ENCODE measurements at places on chromosomes 6 and 20. TPM values are rescaled to one million over a fixed set of nuclear protein-coding genes. Genes with fewer than 3 reads are reported as not detected.

- no peak overlapping the region for H3K27ac ChIP-seq
- peaks cover 2% of the 10 kb centered on the region for H3K4me1 ChIP-seq
- no peaks in the 10 kb centered on the region for H3K27me3 ChIP-seq
- DNase-seq = no peak
Observed at GRCh38 chr6:1560281-1561058, 49.2 kb upstream of the FOXC1 start.

DNA sequence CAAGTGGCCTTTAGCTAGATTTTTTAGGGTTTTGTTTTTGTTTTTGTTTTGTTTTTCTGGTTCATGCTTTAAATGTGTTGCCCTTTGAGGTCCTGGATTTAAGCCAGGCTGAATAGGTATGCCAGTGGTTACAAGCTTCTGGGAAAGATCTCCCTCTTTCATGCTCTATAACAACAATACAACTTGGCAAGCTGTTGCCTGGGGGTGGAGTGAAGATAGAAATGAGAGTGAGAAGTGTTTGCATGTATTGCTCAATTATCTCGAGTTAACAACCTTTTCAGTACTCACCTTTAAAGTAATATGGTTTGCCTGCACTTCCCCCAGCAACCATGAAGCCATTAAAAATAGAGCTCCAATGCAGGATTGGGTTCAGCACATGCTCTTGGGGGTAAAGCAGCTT, 19.2 kb upstream of the HAO1 start:
- H3K27me3 ChIP-seq = no peaks in the 10 kb centered on the region
- no peak overlapping the region for H3K4me3 ChIP-seq
- DNase-seq = no peak
- no peak overlapping the region for H3K27ac ChIP-seq
- no peaks in the 10 kb centered on the region for H3K4me1 ChIP-seq
- no peaks in the 10 kb centered on the region for H3K36me3 ChIP-seq

- H3K27me3 ChIP-seq = no peaks in the 10 kb centered on the region
- H3K36me3 ChIP-seq = peaks cover 5% of the 10 kb centered on the region
- H3K4me1 ChIP-seq = peaks cover 20% of the 10 kb centered on the region
- no peak for DNase-seq
Observed at GRCh38 chr6:36924131-36924530, 30.4 kb upstream of the PI16 start.

GRCh38 chr6:143506199-143506598, 5.3 kb downstream of the FUCA2 start:
- H3K27me3 ChIP-seq = no peaks in the 10 kb centered on the region
- no peak overlapping the region for H3K27ac ChIP-seq
- peaks cover 21% of the 10 kb centered on the region for H3K4me1 ChIP-seq
- no peak for DNase-seq

GRCh38 chr6:105836889-105837288, 249.2 kb upstream of the PRDM1 start:
- no peak for DNase-seq
- no peaks in the 10 kb centered on the region for H3K4me1 ChIP-seq
- H3K27ac ChIP-seq = no peak overlapping the region
- no peaks in the 10 kb centered on the region for H3K36me3 ChIP-seq
- no peak overlapping the region for H3K4me3 ChIP-seq

- no peaks in the 10 kb centered on the region for H3K4me1 ChIP-seq
- no peak overlapping the region for H3K27ac ChIP-seq
- no peak for DNase-seq
- no peak overlapping the region for H3K4me3 ChIP-seq
- no peaks in the 10 kb centered on the region for H3K27me3 ChIP-seq
- no peaks in the 10 kb centered on the region for H3K36me3 ChIP-seq
Observed at GRCh38 chr20:61295249-61295648, 43.2 kb downstream of the CDH4 start.

DNA sequence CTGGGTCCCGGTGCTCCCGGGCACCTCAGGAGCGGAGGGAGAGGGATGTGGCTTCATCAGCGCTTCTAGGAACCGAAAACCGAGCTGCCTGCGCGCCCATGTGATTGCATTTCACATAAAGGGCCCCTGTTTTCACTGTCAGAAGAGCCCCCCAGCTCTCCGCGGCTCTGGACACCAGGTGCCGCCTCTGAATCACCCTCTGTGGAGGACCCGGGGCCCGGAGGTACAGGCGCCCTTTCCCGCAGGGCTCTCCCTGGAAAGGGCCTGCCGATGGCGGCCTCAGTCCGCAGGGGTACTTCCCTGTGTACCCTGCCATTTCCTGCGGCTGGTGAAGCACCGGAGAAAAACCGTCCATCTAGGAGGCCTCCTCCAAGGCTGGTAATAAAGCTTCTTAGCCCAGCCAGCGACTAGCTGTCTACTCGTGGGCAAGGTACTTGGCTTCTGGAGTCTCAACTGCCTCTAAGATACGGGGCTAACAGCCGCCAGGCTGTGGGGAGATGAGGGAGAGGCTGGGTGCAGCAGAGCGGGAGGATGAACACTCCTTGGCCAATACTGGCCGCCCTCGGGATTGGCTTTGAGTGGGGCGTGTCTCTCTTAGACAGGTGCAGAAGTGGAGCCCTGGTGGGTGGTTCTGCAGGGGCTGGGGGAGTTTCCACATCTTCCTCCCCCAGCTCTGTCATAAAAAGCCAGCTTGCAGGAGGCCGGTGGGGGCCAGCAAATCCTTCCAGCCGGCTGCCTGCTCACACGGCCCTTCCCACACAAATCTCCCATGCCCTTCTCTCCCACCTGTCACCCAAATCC, 1.6 kb downstream of the PPP1R16B start:
- H3K4me1 ChIP-seq = peaks cover 16% of the 10 kb centered on the region
- H3K27ac ChIP-seq = peak overlapping the region; percentile 74
- no peaks in the 10 kb centered on the region for H3K36me3 ChIP-seq
- H3K27me3 ChIP-seq = peaks cover 58% of the 10 kb centered on the region
- H3K4me3 ChIP-seq = peak overlapping the region; percentile 34

- H3K4me3 ChIP-seq = no peak overlapping the region
- no peaks in the 10 kb centered on the region for H3K4me1 ChIP-seq
- no peaks in the 10 kb centered on the region for H3K36me3 ChIP-seq
Observed at GRCh38 chr6:157887892-157888291, 64.8 kb downstream of the SNX9 start.

DNA sequence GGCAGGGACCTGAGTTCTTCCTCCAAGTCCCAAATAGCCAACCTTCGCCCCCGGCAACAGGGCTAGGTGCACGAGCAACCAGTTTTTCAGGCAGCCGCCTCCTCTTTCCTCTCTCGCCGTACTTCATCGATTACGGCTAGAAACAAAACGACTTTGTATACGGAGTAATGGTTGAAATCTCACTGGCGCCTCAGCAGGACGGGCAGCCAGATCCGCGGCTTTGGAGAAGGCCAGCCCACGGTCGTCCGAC, 333 bp upstream of the SMIM13 start:
- H3K36me3 ChIP-seq = no peaks in the 10 kb centered on the region
- H3K27me3 ChIP-seq = no peaks in the 10 kb centered on the region
- H3K4me3 ChIP-seq = peak overlapping the region; percentile 100
- no peak for DNase-seq
- peaks cover 14% of the 10 kb centered on the region for H3K4me1 ChIP-seq

DNA sequence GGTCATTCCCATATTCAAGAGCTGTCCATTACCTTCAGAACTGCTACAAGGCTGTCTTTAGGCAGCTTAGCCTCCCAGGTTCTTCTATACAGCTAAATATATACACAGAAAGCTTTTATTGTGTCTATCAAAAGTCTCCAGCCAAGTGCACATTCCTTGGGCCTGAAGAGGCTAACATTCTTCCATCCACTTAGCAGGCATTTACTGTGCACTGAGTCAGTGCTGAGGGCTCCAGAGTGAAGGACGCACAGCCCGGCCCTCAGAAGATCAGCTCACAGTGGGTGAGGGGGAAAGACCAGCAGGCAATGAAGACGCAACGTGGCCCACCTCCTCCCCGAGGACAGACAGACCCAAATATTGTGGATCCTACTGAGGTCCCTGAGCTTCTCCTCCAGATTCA, 569.9 kb downstream of the CDH26 start:
- H3K27me3 ChIP-seq = no peaks in the 10 kb centered on the region
- no peak overlapping the region for H3K4me3 ChIP-seq
- no peak overlapping the region for H3K27ac ChIP-seq
- DNase-seq = no peak

DNA sequence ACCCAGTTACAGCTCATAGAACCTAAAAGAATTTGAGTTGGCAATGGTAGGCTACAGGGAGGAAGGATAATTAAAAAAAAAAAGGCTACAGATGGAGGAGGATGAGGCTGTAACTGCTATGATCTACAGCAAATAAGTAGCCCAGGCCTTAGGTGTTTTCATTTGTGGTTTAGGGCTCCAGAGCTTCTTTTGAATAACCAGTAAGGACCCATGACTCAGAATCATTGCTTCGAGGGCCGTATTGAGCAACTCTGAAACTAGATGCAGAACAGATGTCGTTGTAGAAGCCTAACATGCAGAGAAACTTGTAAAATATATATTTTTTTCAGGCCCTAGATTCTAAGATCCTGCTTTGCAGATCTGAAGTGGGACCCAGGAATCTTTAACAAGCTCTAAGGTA, 19.0 kb upstream of the ASIP start:
- peak; percentile 13 for DNase-seq
- H3K27ac ChIP-seq = no peak overlapping the region
- no peaks in the 10 kb centered on the region for H3K4me1 ChIP-seq
- no peak overlapping the region for H3K4me3 ChIP-seq
- H3K27me3 ChIP-seq = peaks cover 19% of the 10 kb centered on the region

DNA sequence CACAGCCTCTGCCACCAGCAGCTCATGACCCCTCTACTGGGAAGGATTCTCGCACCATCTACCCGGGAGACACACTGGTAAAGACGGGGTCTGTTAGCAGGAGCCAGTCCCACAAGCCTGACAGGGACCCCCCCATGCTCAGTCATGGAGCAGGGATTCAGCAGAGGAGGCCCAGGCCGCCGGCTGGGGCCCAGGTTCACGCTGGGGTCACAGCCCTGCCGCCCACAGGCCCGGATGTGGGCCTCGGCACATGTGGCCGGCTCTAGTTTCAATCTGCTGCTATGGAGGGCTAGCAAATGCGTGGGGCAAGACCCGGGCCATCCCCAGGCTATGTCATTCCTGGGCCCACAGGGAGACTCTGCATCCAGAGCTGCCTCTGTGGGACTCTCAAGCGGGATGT, 25.1 kb downstream of the PXDC1 start:
- H3K36me3 ChIP-seq = no peaks in the 10 kb centered on the region
- no peak overlapping the region for H3K4me3 ChIP-seq
- H3K4me1 ChIP-seq = no peaks in the 10 kb centered on the region

DNA sequence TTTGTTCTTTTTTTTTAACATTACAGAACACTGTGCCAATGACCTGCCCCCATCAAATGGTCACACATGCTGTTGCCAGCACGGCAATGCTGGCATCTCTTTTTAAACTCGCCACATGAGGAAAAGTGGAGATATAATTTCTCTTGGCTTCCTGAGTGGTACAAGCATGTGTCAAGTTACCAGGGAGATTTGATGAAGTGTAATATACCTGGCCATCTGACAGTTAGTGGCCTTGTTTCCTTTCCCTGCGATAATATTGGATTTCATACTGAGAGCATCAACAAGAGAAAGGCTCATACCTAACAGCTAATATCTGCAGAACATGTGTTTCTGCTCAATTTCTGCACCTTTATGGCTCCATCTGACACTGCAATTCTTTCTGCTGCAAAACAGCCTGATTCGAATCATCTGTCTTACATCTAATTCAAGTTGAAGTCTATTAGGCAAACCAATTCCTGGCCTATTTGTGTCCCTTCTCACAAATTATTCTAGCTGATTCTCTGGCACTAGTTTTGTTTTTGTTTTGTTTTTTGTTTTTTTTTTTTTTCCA, 519.5 kb downstream of the PREX1 start:
- no peaks in the 10 kb centered on the region for H3K4me1 ChIP-seq
- no peak for DNase-seq
- no peak overlapping the region for H3K4me3 ChIP-seq
- no peak overlapping the region for H3K27ac ChIP-seq
- H3K27me3 ChIP-seq = peaks cover 5% of the 10 kb centered on the region
- no peaks in the 10 kb centered on the region for H3K36me3 ChIP-seq

GRCh38 chr6:107355659-107356058, 103.7 kb downstream of the PDSS2 start:
- H3K27ac ChIP-seq = no peak overlapping the region
- DNase-seq = no peak
- H3K4me3 ChIP-seq = no peak overlapping the region
- no peaks in the 10 kb centered on the region for H3K36me3 ChIP-seq

DNA sequence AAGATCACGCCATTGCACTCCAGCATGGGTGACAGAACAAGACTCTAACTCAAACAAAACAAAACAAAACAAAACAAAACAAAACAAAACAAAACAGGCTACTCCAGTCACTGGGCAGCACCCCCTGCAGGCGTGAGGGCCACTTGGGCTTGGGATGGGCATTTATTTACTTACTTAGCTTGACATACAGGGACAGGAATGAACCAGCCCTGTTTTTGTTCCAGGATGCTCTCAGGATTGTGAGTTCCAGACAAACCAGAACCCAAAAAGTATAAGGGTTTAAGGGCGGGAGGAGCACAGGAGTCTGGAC, 4.0 kb upstream of the PTPN1 start:
- peaks cover 33% of the 10 kb centered on the region for H3K4me1 ChIP-seq
- no peaks in the 10 kb centered on the region for H3K27me3 ChIP-seq

- no peak overlapping the region for H3K4me3 ChIP-seq
- H3K27me3 ChIP-seq = no peaks in the 10 kb centered on the region
- DNase-seq = no peak
- H3K27ac ChIP-seq = no peak overlapping the region
- no peaks in the 10 kb centered on the region for H3K4me1 ChIP-seq
Observed at GRCh38 chr6:169955731-169956437, 204.5 kb downstream of the ERMARD start.

- no peaks in the 10 kb centered on the region for H3K27me3 ChIP-seq
- H3K4me1 ChIP-seq = no peaks in the 10 kb centered on the region
- no peak for DNase-seq
- no peak overlapping the region for H3K27ac ChIP-seq
Observed at GRCh38 chr6:108810057-108810643, 38.1 kb upstream of the ARMC2 start.

DNA sequence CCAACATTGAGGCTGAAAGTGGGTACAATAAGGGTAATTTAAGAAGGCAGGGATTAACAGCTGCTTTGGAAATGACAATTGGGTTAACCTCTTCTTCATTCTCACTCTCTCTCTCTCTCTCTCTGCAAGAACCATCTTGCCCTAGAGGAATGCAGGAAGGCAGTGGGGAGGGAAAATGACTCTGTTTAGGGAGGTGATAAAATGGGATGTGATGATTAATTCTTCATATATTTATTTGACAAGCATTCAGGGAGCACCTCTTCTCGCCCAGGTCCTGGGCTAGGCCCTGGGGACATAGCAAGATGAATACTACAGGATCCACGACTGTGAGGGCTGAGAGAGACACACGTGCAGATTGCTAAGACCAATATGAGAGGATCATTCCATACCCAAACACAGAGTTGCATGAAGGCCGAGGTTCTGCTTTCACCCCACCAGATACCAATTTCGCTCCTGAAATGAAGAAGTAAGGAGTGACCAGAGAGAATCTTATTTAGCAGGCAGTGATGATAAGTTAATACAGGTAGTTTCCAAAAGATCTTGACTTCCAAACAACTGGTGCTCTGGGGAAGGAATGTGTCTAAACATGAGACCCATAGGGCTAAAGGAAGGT, 13.3 kb upstream of the PTPN1 start:
- no peak for DNase-seq
- no peaks in the 10 kb centered on the region for H3K4me1 ChIP-seq
- H3K4me3 ChIP-seq = no peak overlapping the region
- H3K27me3 ChIP-seq = no peaks in the 10 kb centered on the region
- no peaks in the 10 kb centered on the region for H3K36me3 ChIP-seq
- H3K27ac ChIP-seq = no peak overlapping the region

Gene NANP
- 4.0 TPM for total RNA-seq

Gene TTK
- 1.2 TPM for total RNA-seq

Gene DZANK1
- 1.9 TPM for total RNA-seq

Gene SPDEF
- 57.3 TPM for total RNA-seq

Gene BMP5
- 5.6 TPM for total RNA-seq

Gene SLC22A23
- total RNA-seq = 104 TPM

Gene TXLNB
- total RNA-seq = not detected

Data from transverse colon (tissue), 4 donors.